Right kidney (tissue), 9 donors: ENCODE measurements at places on chromosomes 5 and 9.
A peak's percentile ranks its signal among the peaks of the same experiment; 100 is the strongest.

DNA sequence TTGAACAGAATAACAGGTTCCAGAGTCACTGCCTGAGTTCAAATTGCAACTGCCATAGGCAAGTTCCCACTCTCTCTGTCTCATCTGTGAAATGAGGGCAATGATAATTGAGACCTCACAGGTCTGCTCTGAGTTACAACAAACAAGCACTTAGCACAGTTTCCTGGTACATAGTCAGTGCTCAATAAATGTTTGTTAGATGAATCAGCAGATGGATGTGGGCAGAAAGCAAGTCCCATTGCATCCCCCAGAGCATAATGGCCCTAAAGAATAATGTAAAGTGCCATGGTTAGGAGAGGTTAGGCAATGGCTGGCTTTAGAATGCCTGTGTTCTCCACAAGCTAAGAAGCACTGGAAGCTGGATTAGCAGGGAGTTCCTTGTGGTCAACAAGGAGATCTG, 136.5 kb upstream of the LARP1 start:
- DNase-seq, result no peak

GRCh38 chr5:171965745-171966144, 40.7 kb downstream of the FBXW11 start:
- no peak for DNase-seq

GRCh38 chr5:584216-584615, 27.9 kb upstream of the CEP72 start:
- DNase-seq, result no peak

- no peak for DNase-seq
Measured at GRCh38 chr5:56540266-56540665, 275.1 kb upstream of the MAP3K1 start.

DNA sequence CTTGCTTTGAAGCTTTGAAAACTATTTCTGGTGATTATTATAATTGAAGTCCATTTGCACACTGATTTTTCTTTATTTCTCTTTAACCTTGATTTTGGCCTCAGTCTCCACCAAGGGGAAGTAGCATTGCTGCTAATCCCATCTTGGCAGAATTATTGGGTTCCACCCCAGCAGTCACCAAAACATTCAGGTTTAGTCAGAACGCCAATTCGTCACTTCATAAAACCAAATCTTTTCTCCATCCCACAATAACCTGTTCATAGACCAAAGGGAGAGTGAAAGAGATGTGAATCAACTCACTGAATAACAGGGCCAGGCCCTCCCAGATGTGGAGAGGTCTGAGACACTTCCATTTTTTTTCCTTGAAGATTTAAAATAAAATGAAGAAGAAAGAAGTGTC, 95.1 kb upstream of the VCAN start:
- no peak for DNase-seq

DNA sequence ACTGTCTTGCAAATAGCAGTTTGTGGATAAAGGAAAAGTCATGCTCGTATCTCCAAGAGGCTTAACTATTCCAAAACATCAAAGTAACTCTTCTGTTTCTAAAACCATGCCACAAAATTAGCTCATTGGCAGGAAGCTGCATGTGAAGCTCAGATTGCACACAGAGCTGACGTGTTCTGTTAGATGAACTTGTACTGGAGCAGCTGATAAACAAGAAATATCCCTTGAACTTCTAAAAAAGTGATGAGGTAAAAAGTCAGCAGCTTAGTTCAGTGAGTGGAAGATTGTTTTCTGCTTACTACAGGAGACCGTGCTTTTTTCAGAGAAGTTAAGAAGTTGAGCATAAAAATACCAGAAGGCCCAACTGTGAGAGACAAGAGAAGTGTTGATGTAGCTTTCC, 113.2 kb downstream of the SLC12A2 start:
- no peak for DNase-seq

DNA sequence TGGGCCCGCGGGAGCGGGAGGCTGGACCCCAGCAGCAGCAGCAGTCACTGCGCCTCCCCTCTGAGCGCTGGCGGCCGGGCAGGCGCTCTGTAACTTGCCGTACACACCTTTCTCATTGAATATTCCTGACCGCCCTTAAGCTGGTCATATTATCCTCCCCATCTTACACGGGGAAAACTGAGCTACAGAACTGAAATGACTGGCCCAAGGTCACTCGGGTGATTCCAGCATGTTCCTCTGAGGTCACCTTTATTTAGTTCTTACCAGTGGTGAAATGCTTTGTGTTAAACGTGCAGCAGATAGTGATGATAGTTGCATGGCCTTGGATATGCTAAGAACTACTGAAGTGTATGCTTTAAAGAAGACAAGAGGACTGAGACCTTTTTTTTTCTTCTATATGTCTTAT, 607 bp downstream of the UQCRQ start:
- no peak for DNase-seq

DNA sequence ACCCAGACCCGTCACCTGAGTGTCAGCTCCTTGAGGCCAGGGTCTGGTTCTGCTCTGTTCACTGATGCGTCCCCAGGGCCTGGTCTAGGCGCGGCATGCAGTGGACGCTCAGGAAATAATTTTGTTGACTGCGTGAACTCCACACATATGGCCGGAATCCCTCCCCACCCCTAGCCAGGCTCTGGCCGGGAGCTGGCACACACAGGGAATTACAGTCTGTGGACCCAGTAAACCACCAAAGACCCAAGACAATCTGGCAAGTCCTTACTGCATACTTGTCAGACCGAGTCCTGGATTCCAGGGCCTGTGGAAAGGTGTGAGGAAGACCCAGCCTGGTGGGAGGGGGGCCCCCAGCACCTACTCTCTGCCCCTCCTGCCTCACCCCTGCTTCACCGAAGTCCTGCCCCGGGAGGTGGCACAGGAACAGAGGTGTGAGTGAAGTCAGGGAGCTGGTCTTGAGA, 113.0 kb upstream of the IER5L start:
- DNase-seq, result no peak

GRCh38 chr5:37207802-37208201, 41.4 kb downstream of the CPLANE1 start:
- no peak for DNase-seq

DNA sequence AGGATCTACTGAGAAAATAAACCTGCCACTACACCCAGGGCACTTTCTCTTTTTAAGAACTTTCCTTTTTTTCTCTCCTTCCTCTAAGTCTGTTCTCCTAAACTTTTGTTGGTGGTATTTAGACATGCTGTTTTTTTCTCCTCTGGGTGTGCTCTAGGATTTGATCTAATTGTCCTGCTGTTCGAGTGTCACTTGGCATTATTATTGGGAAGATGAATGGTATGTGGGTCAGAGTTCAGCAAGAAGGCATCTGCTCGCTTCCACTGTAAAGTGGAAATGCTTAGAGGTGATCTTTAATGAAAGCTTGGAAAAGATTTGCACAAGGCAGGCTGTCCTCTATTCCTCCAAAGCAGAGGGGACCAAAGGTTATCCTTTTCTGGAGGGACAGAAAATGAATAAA, 1.3 kb upstream of the PLPPR1 start:
- no peak for DNase-seq

- DNase-seq, result no peak
Measured at GRCh38 chr9:129910628-129911567, 75.6 kb downstream of the USP20 start.

DNA sequence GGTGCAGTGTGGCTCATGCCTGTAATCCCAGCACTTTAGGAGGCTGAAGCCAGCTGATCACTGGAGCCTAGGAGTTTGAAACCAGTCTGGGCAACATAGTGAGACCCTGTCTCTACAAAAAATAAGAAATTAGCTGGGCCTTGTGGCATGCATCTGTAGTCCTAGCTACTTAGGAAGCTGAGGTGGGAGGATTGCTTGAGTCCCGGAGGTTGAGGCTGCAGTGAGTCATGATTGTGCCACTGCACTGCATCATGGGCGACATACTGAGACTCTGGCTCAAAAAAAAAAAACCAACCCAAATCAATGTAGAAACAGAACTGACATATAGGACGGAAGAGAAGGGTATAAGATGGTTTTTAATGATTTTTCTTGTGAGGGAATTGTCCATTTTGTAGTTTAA, 27.7 kb downstream of the G3BP1 start:
- DNase-seq, result no peak

- no peak for DNase-seq
Measured at GRCh38 chr9:93189369-93190132, 5.6 kb downstream of the WNK2 start.

- no peak for DNase-seq
Measured at GRCh38 chr9:16150501-16150900, 597.7 kb downstream of the CCDC171 start.

GRCh38 chr5:139795074-139796001, at the start of gene PSD2:
TSS of gene PSD2 (plus strand) at chr5:139795808. CDS start at chr5:139809441, 13,633 bp downstream.
- DNase-seq, result no peak

DNA sequence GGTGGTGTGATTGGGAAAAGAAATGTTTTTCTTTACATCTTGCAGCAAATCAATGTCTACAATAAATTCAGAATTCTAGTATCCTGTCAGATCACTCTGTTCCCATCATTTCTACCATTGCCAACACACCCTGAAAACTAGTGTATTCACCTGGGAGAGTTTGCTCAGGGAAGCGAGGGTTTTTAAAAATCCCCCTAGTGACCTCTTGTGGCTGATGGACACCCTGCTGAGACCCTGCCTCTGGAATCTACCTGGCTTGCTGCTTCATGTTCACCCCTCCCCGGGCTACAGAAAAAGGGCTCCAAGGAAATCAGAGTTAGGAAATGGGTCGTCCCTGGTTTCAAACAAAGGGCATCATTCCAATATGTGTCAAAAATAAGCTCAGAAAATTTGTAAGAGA, 21.4 kb upstream of the ALDOB start:
- no peak for DNase-seq

- no peak for DNase-seq
Measured at GRCh38 chr5:65356274-65356673, 125.4 kb downstream of the ADAMTS6 start.

GRCh38 chr5:156253130-156253529, 73.8 kb upstream of the SGCD start:
- no peak for DNase-seq

DNA sequence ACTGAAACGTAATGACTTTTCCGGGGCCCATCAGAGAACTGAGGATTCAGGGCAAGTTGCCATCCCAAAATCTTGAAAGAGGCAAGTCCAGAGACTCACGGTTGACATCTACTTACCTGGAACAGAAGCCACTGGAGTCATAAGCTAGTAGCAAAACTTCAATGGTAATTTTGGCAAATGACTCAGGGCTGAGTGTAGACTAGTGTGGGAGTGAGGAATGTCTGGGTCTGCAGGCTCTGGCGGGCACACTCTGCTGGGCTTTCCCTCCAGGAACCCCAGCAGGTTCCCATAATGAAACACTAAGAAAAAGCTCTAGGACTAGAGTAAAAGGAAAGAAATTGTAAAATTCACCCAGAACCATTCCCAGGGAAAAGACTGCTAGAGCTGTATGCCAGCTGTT, 122.9 kb upstream of the NFIL3 start:
- no peak for DNase-seq

- DNase-seq, result no peak
Measured at GRCh38 chr9:68876273-68876672, 137.6 kb downstream of the PRKACG start.

DNA sequence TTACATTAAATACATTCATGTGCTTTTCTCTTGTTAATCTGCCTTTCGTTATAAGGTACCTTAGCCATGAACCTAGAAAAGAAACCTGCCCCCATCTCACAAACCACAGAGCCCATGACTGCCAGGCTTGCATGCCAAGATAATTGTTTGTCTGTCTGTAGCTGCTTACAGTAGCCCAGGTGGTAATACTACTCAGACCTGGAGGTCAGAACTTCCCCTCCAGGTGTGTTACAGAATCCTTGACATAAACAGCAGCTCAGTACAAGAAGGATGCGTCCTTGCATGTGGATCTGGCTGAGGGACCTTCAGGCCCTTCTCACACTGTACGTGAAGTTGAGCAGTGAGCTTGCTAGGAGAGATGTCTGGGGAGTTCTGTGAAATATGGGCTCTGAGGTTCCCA, 291.4 kb downstream of the CSNK1G3 start:
- DNase-seq, result no peak

DNA sequence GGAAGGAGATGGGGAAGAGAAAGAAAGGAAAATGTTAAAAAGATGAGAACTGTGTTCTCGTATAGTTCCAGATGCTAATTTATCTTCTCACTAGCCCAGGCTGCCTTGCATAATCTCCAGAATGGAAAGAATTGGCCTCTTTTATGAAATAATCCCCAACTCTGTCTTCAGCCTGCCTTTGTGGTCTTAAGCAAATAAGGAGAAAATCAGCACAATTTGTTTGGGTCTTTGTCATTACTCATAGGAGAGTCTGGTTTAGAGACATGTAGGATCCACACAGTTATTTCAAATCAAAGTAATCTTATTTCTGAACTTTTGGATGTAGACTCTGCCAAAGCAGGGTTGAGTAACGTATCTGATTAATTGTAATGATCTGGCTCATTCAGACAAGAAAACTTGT, 50.7 kb upstream of the CAMK4 start:
- DNase-seq, result no peak

DNA sequence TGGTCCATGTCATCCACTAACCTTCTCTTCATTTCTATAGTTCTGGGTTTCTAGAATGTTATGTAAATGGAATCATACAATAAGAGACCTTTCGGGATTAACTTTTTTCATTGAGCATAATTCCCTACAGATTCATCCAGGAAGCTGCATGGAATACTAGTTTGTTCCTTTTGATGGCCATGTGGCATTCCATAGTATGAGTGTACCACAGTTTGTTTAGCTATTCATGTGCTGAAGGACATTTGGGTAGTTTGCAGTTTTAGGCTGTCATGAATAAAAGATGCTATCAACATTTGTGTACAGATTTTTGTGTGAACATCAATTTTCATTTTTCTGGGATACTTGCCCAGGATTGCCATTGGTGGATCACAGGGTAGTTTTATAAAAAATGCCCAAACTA, 6.8 kb upstream of the SPTLC1 start:
- DNase-seq, result no peak

DNA sequence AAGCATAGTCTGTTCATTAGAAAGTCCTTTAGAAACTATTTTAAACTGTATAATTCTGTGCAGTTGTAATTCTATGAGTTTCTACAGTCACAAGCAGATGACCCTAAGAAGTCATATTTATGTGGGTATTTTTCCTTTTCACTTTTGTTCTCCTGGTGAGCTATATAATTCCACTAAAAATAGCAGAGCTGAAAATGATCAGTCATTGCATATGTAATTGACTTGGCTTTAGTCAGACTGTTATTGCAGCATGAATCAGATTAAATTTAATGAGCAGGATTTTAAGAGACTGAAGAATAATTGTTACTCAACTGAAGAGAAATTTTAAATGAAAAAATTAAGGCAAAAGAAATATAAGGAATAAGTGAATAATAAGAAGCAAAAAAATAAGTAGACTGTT, 108.5 kb downstream of the MTREX start:
- DNase-seq, result no peak

- no peak for DNase-seq
Measured at GRCh38 chr5:157665467-157666070, 5.8 kb upstream of the C5orf52 start.

DNA sequence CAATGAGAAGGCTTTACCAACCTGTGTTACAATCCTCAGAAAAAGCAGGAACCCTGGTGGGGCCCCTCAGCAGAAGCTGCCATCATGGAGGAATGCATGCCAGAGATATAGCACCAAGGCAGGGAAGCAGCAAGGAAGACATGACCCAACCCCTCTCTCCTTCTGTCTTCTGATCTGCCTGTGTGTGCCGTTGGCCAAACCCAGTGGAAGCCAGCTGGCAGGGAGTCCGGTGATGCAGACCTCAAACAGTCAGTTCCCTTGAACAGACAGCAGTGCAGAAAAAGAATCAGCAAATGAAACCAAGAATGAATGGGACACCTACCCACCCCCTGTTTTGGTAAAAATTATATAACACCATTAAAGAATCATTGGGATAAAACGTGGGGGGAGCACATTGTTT, 234.2 kb downstream of the ZNF608 start:
- DNase-seq, result no peak

GRCh38 chr5:38997591-38997990, 76.6 kb downstream of the RICTOR start:
- no peak for DNase-seq

- DNase-seq, result peak; percentile 4
Measured at GRCh38 chr5:54443270-54443669, 12.2 kb upstream of the HSPB3 start.
